Stimulated activated CD8-positive, alpha-beta memory T cell treated with anti-CD3 and anti-CD28 coated beads, Interleukin-15, amount 100 ng/mL, for 1 hour (primary cell): ENCODE measurements at places on chromosomes 16 and 17.
A peak's percentile ranks its signal among the peaks of the same experiment; 100 is the strongest.

- DNase-seq = no peak
These were observed 18.6 kb downstream of the CD300LB start for GRCh38 chr17:74512624-74513091.

GRCh38 chr16:31487720-31488467 is 5.0 kb downstream of the SLC5A2 start:
- peak; percentile 41 for DNase-seq

GRCh38 chr16:23125277-23125676 is 24.0 kb downstream of the USP31 start:
- no peak for DNase-seq

DNA sequence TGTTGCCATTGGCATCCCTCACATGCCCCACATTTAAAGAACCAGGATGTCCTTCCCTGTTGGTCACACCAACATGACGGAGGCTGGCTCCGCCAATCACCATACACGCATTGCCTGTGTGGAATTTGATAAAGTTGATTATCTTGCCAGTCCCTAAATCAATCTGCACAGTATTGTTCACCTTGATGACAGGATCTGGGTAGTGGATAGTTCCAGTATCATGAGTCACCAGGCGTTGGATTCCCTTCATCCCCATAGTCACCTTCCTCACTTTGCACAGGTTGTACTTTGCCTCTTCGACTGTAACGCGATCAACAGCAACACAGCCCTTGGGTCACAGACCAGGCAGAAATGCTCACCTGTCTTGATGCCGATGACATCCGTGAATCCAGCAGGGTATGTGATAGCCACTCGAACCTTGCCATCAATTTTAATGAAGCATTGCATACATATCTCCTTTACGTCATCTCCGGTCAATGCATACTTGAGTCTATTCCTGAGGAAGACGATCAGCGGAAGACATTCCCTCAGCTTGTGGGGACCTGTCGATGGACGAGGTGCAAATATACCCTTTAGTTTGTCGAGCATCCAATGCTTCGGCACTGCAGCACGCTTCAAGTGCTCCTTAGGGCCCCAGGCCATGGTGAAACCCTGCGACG is 14.2 kb downstream of the CTRB2 start:
- DNase-seq = no peak

GRCh38 chr16:49912721-49913120 is 56.8 kb upstream of the ZNF423 start:
- DNase-seq = no peak

GRCh38 chr16:77937473-77938149 is 84.7 kb upstream of the CLEC3A start:
- DNase-seq = no peak

GRCh38 chr16:58377932-58378331 is 14.3 kb upstream of the GINS3 start:
- DNase-seq = no peak

DNA sequence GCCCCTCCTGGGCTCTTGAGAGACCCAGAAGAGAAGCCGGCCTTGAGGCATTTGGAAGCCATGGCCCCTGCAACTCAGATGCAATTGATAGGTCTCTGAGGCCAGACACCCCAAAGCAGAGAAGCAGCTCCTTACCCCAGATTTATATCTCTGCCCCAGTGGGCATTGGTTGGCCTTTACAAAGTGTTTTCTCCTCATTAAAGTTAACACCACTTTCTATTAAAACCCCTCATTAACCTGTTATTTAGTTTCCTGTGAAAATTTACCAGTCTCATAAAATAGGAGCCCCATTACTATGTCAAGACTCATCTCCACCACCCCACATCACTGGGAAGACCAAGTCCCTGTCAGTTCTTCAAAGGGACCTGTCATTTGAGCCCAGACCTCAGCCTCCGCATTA is at the start of gene KRT35:
Gene KRT35 (minus strand): TSS at position 116 of the 400 bp plus-strand sequence. CDS start 54 bp downstream, at position 62.
- no peak for DNase-seq

- no peak for DNase-seq
These were observed 81.1 kb downstream of the MSI2 start for GRCh38 chr17:57337390-57337789.

DNA sequence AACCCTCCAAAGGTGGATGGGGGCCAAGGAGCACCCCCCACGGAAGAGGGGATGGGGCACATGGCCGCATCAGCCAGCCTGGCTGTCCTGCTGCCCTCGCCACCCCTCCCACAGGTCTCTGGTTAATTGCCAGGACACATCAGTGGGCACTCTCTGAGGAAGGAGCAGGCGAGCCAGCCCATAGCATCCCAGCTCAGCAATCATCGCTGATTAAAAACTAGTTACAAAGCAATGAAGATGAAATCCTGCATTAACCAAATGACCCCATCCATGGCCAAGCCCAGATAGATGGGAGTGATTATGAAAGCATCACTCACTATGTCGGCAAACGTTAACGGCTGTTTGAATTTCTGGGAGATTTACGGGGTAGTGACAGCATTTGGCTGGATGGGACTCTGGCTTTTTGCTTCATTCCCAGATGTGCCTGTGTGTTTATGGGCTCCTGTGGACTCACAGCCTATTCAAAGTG is 45.3 kb downstream of the CCDC182 start:
- DNase-seq = no peak

DNA sequence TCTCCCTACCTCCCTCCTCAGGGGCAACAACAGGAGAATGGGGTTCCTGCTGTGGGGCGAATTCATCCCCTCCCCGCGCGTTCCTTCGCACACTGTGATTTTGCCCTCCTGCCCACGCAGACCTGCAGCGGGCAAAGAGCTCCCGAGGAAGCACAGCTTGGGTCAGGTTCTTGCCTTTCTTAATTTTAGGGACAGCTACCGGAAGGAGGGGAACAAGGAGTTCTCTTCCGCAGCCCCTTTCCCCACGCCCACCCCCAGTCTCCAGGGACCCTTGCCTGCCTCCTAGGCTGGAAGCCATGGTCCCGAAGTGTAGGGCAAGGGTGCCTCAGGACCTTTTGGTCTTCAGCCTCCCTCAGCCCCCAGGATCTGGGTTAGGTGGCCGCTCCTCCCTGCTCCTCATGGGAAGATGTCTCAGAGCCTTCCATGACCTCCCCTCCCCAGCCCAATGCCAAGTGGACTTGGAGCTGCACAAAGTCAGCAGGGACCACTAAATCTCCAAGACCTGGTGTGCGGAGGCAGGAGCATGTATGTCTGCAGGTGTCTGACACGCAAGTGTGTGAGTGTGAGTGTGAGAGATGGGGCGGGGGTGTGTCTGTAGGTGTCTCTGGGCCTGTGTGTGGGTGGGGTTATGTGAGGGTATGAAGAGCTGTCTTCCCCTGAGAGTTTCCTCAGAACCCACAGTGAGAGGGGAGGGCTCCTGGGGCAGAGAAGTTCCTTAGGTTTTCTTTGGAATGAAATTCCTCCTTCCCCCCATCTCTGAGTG is 5.9 kb upstream of the LASP1NB start:
- no peak for DNase-seq

DNA sequence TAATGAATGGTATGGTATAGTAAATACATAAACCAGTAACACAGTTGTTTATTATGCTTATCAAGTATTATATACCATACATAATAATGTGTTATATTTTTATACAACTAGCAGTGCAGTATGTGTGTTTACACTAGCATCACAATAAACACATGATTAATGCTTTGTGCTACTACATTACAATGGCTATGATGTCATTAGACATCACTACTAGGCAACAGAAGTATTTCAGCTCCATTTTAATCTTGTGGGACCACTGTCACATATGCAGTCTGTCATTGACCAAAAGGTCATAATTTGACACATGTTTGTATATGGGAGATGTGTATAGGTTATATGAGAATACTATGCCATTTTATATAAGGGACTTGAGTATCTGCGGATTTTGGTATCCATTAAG is 32.7 kb downstream of the TRIM37 start:
- no peak for DNase-seq

- DNase-seq = no peak
These were observed 187.0 kb downstream of the ZFHX3 start for GRCh38 chr16:72860726-72861562.

- DNase-seq = no peak
These were observed 15.5 kb downstream of the RMI2 start for GRCh38 chr16:11360641-11361373.

DNA sequence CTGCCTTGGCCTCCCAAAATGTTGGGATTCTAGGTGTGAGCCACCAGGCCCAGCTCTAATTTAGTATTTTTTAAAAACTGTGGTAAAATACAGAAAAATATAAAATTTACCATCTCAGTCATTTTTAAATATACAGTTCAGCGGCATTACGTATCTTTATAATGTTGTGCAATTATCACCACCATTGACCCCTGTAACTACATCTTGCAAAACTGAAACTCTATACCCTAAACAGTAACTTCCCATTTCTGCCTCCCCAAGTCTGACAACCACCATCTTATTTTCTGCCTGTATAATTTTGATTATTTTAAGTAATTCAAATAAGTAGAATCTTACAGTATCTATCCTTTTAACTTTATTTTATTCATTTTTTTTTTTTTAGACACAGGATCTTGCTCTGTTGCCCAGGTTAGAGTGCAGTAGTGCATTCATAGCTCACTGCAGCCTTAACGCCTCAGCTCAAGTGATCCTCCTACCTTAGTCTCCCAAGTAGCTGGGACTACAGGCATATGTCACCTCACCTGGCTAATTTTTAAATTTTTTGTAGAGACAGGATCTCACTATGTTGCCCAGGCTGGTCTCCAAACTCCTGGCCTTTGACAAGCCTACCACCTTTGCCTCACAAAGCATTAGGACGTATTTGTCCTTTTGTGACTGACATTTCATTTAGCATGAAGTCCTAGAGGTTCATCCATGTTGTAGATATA is 10.9 kb upstream of the GGA2 start:
- no peak for DNase-seq

GRCh38 chr17:35286120-35286781 is 43.4 kb downstream of the SLFN5 start:
- DNase-seq = no peak

- DNase-seq = no peak
These were observed 156.7 kb upstream of the RPH3AL start for GRCh38 chr17:509316-509715.

DNA sequence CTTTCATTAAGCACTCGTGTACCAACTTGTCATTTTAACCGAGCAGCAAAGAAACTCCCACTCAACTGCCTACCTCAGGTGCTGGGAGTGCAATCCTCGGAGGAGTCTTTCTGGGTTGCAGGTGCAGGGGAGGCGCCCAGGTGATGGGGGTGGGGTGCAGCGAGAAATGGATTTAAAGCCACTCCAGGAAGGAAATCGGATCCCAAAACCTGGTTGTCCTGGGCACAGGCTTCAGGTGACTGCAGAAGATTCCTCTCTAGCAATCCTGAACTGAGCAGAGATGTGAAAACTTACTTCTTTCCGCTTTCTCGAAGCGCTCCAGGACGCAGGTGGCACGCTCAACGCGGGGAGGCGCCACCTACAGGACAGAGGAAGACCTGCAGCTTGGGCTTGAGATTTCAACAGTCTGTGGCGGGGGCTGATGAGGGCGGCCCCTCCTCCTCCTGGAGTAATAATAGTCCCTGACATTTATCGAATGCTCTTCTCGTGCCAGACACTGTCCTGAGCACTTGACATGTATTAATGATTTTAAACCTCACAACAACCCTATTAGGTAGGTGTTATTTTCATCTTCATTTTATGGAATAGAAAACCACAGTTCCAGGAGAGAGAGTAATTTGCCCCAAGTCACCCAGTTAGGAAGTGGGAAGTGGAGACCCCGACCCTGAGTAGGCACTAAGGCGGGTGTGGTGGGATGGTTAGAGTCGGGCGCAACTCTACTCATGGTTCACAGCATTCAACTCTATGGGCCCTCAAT is 27.2 kb upstream of the SKAP1 start:
- peak; percentile 45 for DNase-seq
